ENCODE measurements at places on chromosomes 3 and 15.

GRCh38 chr3:169501777-169502320 is 161.7 kb downstream of the MECOM start:
- no peak for DNase-seq

DNA sequence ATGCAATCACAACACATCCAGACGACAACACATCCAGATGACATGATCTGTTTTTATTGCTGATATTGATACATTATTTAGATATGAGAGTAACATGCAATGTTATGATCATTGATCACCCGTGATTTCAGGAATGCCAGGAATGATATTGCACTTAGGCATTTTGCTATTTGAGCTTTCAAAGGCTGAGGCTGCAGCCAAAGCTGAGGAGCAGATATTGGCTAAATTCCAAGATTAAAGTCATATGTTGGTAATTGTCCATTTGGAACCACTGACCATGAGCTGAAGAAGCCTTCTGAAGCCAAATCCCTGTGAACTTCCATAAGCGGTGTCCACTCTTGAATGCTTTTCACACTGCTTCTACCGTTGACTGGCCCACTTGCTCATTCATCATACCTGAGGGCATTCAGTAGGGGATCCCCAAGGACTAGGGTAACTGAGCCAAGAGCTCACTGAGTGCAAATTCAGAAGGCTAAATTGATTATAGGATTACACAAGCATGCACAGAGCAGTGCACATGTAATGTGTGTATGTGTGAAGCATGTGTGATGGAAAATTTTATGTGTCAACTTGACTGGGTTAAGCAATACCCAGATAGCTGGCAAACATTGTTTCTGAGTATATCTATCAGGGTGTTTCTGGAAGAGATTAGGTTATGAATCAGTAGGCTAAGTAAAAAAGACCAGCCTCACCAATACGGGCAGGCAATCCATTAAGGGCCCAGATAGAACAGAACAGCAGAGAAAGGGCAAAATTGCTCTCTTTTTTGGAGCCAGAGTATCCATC is 92.1 kb upstream of the PLAAT1 start:
- DNase-seq, result no peak

- no peak for DNase-seq
These were observed 200.3 kb upstream of the ICE2 start for GRCh38 chr15:60679256-60679655.

GRCh38 chr3:185479373-185479945 is 19.4 kb downstream of the TMEM41A start:
- DNase-seq, result no peak

DNA sequence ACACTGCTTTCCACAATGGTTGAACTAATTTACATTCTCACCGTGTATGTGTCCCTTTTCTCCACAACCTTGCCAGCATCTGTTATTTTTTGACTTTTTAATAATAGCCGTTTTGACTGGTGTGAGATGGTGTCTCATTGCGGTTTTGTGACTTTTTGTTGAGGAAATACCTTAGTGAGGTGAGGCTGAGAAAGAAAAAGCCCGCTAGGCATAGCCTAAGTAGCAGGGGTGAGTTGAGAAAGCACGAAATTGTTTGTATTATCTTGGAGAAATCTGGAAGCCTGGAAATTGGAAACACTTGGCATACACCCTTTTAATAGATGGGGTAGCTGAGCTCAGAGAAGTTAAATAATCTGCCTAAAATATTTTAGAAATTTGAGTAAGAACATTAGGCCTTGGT is 61.5 kb upstream of the CFAP161 start:
- no peak for DNase-seq

GRCh38 chr3:113912552-113913236 is 35.1 kb upstream of the ZDHHC23 start:
- peak; percentile 10 for DNase-seq

DNA sequence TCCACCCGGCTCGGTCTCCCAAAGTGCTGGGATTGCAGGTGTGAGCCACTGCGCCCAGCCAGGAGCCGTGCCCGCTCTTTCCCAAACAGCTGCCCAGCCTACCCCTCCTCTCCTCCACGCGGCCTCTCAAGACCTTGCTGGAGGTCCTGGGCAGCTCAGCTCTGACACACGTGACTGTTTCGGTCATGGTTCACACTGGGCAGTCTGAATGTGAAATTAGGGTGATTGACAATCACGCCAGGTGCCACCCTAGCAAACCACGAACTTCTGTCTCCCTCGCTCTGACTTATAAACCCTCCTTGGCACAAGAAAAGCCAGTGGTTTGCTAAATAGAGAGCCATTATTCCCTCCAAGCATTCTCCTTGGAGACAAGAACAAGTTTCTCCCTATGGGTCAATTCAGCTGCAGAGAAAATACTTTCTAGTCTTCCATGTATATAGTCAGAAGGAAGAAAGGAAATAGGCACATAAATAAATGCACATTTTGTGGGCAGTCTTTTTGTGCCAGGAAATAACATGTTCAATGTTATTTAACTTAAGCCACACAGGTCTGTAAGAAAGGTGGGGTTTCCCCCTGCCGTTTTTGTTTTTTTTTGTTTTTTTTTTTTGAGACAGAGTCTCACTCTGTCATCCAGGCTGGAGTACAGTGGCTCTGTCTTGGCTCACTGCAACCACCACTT is 121.9 kb upstream of the MEF2A start:
- no peak for DNase-seq

DNA sequence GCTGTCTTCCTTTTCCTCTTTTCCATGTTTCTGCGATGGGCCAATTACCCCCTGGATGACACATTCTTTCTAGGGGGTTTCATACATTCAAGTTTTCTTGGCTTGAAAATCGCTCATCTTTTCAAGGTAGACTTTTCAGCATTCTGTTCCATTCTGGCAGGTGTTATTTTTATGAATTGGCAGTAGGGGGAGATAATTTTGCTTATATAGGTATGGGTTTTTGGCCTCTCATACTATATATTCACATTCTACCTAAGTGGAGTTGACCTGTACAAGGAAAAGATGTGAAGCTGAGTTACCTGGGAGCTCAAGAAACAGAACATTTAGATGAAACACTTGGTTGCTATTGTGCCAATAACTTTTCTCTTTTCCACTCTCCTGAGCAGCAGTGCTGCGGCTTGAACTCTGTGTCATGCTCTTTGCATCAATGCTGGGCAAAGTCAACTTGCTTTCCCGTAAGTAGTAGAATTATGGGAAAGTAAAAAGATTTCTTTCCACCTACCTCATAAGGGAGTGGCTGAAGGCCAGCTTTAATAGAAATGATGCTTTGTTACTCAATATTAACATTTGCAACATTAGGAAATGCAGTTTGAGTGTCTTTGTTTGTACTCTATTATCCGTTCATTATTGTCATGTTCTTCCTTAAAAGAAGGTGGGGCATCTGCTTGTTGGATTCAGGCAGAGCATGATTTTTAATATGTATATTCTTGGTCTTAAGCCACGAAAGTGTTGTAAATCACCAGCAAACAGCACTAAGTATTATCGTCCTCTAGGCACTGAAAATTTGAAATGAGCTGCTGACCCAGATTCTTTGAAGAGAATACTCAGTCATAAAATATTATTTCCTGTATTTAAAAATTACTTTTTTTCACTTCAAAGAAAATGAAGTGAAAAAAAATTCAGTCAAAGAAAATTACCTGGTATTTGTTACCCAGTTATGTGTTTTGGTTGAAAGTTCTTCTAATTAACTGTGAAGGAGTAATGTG is 27.7 kb upstream of the MFSD1 start:
- DNase-seq, result no peak

DNA sequence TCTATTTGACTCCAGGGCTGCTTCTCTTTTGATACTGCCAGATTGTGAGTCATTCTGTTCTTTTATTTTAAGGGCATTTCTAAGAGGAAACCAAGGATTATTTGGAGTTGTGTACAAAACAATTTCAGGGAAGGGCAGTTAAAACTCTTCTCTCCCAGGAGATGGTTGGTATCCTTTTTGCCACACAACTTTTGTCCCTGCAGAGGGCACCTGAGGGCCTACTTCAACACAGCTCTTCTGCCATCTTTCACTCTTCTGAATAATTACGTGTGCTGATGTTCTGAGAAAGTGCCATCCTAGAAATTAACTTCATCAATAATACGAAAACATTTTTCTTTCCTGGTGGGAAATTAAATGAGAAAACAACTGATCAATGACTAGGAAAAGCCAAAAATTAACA is 75.7 kb upstream of the GADL1 start:
- no peak for DNase-seq

GRCh38 chr3:170778240-170779217 is 91.5 kb downstream of the RPL22L1 start:
- no peak for DNase-seq

DNA sequence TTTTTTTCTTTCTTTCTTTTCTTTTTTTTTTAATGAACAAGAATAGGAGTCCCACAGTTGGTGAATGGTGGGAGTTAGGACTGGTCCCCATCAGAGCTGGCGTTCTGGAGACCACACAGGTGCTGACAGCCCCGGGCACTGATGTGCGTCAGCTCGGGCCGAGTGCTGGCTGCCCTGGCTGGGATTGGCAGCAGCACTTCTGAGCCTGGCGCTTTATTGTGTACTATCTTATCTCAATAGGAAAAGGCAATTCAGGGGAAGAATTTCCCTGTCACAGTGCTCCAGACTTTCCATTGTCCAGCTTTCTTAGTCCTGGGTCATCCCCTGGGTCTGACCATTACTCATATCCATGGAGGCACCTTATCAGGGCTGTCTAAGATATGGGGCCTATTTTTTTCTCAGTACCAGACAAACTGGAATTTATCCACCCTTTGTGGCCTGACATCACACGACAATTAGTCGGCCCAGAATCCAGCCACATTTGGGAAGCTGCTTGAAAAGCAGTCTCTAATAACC is 54.1 kb downstream of the TMEM44 start:
- DNase-seq, result no peak

- no peak for DNase-seq
These were observed 337.2 kb downstream of the ZBTB20 start for GRCh38 chr3:114809668-114810413.

DNA sequence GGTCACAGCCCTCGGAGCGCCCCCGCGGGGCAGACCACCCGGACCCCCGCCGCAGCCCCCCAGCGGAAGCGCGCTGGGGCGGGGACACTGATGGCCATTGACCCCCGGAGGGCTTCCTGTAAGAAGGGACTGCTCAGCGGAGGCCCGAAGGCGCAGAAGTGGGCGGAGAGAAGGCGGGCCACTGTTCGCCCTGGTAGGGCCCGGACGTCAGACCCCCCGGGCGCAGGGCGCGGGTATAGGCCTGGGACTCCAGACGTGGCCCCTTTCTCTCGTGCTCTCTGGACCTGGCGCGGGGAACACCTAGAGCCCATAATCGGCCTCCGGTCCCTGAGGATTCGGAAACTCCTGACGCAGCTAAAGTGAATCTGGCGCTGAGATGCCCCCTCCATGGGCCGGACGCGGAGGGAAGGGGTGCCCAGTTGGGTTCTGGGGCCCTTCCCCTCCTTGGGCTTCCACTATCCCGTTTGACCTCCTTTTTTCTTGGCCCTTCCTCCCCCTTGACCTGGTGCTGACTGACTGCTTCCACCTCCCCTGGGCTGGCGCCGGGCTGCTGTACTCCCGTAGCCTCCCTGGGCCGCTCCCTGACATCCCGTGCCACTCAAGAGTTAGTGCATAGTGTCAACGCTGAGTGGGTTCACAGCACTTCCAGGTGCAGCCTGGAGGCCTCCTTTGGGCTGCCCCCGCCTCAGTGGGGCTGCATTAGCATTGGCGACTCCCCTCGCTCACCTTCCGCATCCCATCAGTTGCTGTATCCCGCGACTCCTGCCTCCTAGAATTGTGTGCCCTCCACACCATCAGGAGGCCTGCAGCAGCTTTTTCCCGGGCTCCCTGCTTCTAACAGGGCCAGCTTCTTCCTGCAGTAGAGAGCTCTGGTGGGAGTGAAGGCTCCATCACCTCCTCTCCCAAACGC is 694 bp downstream of the ABTB1 start:
- DNase-seq, result peak; percentile 36

- DNase-seq, result peak; percentile 3
These were observed 927 bp downstream of the SMAD6 start for GRCh38 chr15:66702787-66703539.
